ENCODE measurements at places on chromosomes 6 and 20.

GRCh38 chr6:131524695-131525336, 48.2 kb upstream of the ARG1 start:
- DNase-seq, result no peak

DNA sequence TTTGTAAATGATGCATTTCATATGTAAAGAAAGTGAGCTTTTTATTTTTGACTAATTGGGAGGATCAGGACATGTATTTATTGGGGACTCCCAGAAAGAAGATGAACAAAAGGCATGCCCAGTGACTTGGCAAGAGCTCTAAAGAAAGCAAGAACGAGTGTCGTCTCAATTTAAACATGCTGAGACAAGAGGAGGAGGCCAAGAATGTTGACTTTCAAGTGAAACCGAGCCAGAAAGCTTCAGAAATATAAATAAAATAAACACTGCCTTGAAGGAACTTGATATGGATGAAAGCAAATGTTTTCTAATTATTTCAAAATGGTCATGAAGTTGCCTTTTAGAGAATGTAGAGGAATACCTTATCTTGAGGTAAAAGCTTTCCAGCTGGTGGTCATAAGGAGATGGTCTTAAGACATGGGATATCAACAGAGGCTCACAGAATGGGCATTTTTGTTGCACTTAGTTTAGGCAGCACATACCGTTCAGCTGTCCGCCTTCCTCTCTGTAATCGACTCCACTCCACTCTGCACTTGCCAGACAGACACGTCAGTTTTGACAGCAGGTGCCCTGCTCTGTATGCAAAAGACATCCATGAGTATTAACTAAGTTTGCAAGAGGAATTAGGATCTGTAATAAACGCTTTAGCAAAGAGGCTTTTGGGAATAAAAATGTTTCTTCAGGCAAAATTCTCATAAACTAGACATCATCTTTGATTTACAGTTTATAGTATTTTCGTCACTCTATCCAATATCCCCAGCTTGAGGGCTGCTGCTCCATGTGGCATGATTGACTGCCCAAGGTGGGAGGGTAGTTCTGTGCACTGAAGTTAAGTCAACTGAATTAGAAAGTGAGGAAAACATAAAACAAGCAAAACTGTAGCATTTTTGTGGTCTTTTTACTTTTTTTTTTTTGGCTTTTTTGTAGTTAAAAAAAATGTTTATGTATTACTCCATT, 613.1 kb downstream of the PKHD1 start:
- DNase-seq, result no peak

DNA sequence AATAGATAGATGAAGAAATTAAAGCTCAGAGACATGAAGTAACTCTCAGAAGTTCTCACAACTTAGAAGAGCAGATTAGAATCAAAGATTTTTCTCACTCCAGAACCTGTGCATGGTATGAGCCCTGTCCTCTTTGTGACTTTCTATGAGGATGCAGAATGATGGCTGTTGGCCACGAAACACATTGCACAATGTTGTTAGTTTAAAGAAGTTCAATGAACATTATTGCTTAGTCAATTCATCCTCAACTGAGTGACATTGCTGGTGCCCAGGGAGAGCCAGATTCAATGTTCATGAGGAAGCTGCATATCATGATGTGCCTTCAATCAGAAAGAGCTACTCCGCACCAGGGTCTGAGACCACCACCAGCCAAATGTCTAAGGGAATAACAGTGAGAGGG, 633.1 kb downstream of the PTPRT start:
- no peak for DNase-seq

- DNase-seq, result no peak
Measured at GRCh38 chr6:122145741-122146240, 253.7 kb upstream of the HSF2 start.

- DNase-seq, result no peak
Measured at GRCh38 chr6:44538807-44539201, 151.3 kb downstream of the CDC5L start.

DNA sequence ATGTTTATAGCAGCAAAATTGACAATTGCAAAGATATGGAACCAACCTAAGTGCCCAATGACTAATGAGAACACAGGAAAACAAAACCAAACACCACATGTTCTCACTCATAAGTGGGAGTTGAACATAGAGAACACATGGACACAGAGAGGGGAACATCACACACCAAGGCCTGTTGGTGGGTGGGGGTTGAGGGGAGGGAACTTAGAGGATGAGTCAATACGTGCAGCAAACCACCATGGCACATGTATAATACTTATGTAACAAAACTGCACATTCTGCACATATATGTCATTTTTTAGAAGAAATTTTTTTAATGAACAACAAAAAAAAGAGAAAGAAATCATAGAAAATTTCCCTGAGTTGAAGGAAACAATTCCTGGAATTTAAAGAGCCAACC, 3.9 kb downstream of the EPM2A start:
- DNase-seq, result no peak

- DNase-seq, result no peak
Measured at GRCh38 chr6:69704916-69705315, 91.9 kb downstream of the LMBRD1 start.

Data from breast epithelium (tissue), 4 donors.